ENCODE measurements at places on chromosomes 16 and 17. TPM values are rescaled to one million over a fixed set of nuclear protein-coding genes. Genes with fewer than 3 reads are reported as not detected.

DNA sequence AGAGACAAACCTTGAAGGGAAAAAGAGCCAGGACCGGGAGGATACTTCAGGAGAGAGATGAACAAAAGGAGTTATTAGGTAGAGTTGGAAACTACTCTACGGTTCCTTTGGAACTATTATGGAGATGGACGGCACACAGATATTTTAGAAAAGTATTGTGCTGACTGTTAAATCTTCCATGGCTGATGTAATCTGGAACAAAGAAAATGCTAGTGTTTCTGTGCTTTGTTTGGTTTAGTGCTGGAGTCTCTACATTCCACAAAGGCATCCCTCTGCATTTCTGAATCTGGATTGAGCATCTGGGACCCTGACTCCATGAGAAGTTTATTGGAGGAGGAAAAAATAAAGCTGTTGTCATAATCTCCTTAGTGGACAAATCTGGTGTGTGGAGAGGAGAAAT lies 57.2 kb downstream of the RPGRIP1L start:
- no peak overlapping the region for H3K27ac ChIP-seq
- no peaks in the 10 kb centered on the region for H3K36me3 ChIP-seq
- peaks cover 6% of the 10 kb centered on the region for H3K4me1 ChIP-seq
- H3K27me3 ChIP-seq = no peaks in the 10 kb centered on the region
- no peak for DNase-seq

DNA sequence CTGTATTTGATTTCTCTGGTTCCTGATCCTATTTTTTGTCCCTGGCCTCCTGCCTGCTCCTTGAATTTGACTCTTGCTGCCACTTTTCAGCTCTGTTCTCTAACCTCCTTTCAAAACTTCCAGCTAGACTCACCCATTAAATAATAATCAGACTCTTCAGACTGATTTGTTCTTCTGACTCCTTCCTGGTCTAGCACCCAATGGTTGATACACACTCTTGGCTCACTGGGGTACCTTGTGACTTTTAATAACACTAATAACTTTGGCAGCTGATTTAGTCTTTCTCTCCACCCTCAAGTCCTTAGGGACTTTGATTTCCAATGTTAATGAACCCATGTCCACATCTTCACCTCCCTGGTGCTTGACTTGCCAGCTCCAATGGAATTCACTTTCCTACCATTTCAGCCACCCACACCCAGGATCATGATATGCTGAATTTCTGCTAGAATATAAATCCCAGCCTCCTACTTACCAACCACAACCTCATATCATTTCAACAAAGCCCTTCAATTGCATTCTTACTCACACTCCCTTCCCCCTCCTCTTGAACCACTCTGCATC lies 19.7 kb upstream of the C16orf82 start:
- H3K27me3 ChIP-seq = no peaks in the 10 kb centered on the region
- DNase-seq = no peak
- no peak overlapping the region for H3K4me3 ChIP-seq
- no peaks in the 10 kb centered on the region for H3K4me1 ChIP-seq

DNA sequence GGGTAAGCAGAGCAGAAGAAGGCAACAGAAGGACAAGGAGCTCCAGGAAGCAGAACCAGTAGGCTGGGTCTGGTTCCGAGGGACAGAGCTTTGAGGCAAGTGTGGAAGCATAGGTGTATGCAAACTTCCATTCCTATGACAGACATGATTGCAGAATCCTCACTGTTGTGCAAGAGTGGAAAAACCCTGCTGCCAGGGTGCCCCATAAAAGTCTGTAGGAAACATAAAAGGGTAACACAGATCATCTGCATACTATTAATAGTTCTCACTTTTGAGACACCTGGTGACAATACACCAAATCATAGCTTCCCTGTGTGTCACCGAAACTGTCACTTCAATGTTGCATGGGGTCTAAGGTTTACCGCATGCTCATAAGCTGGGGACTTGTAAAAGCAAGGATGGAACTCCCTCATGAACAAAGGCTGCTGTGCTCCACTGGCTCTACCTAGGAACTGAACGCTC lies 39.7 kb downstream of the ARHGAP17 start:
- peaks cover 16% of the 10 kb centered on the region for H3K4me1 ChIP-seq
- peak; percentile 52 for DNase-seq
- H3K27ac ChIP-seq = no peak overlapping the region
- H3K36me3 ChIP-seq = no peaks in the 10 kb centered on the region

Gene SDR42E1
- 0.04 TPM for total RNA-seq

Gene TBC1D26
- 2.6 TPM for total RNA-seq

GRCh38 chr17:69856946-69857345 lies 218.1 kb upstream of the KCNJ16 start:
- no peaks in the 10 kb centered on the region for H3K27me3 ChIP-seq
- H3K36me3 ChIP-seq = no peaks in the 10 kb centered on the region
- H3K27ac ChIP-seq = no peak overlapping the region
- H3K4me1 ChIP-seq = no peaks in the 10 kb centered on the region

DNA sequence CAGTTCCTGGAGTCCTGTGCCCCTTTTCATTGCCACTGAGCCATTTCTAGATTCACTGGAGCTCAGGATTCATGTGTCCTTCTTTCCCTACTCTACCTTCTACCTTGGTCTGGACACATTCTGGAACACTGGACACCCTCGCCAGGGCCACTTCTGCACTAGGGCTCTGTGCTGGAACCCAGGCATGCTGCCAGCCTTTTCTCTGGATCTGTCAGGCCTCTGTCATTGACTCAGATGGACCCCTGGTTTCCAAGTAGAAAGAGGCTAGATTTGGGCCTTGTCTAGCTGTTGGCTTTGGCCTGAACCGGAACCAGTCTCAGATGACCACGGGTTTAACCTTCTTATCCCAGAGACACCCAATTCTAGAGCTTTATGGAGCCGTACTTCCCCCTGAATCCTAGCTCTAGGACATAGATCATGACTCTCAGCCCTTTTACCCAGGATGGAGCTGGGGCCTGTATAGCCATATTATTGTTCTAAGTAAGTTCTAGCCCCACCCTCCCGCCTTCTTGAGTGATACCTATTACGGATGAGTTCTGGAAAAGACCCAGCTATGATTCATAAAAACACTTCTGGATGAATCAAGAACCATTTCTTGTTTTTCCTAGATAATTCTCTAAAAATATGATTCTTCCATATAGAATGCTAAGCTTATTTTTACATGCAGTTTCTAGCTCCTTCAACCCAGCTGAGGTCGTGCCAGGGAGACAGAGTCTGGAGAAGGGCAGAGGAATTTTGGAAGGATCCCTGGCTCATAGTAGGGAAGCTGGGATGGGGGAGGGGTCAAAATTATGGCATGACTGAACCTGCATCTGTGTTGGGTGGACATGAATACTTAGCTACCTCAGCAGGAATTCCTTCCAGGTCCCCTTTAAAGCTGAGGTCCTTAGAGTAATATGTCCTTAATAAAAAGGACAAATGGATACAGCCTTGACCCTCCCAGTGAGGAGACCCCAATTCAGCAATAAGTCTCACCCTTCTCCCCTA lies 1.1 kb upstream of the CHRNB1 start:
- H3K27ac ChIP-seq = peak overlapping the region; percentile 47
- H3K4me1 ChIP-seq = peaks cover 16% of the 10 kb centered on the region
- no peaks in the 10 kb centered on the region for H3K36me3 ChIP-seq
- no peak overlapping the region for H3K4me3 ChIP-seq
- DNase-seq = peak; percentile 41

DNA sequence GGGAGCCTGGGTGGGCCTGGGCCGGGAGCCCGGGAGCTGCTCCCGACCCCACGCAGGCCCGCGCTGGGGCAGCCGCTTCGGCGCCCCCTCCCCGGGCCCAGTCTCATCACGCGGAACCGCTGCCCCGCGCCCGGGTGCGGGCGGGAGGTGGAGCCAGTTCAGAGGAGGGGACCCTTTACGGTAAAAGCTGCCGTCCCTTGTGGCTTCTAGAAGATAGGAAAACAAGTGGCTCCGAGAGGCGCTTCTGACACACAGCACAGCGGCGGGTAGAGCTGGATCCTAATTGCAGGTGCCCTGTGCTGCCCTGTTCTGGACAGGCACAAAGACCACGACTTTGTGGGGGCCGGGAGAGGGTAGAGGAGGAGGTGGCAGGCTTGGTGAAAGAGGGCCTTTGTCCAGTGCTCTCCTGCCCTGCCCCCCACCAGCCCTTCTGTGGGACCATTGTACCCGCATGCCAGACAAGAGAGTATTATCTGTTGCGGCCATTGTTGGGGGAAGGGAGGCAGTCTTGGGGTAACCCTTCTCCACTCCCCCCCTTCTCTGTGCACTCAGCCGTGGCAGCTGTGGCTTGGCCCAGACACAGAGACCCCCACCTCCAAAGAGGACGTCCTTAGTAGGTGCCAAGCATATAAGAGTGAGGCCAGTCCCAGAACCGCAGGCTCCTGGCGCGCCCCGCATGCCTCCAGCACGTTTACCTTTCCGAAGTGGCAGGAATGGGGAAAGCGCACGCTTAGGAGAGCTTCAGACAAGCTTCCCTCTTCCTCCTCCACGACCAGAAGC lies 736 bp downstream of the CNP start:
- H3K27me3 ChIP-seq = no peaks in the 10 kb centered on the region
- DNase-seq = peak; percentile 28
- peaks cover 4% of the 10 kb centered on the region for H3K36me3 ChIP-seq
- H3K4me3 ChIP-seq = peak overlapping the region; percentile 58
- H3K4me1 ChIP-seq = no peaks in the 10 kb centered on the region

Gene C17orf67
- total RNA-seq = 0.32 TPM

DNA sequence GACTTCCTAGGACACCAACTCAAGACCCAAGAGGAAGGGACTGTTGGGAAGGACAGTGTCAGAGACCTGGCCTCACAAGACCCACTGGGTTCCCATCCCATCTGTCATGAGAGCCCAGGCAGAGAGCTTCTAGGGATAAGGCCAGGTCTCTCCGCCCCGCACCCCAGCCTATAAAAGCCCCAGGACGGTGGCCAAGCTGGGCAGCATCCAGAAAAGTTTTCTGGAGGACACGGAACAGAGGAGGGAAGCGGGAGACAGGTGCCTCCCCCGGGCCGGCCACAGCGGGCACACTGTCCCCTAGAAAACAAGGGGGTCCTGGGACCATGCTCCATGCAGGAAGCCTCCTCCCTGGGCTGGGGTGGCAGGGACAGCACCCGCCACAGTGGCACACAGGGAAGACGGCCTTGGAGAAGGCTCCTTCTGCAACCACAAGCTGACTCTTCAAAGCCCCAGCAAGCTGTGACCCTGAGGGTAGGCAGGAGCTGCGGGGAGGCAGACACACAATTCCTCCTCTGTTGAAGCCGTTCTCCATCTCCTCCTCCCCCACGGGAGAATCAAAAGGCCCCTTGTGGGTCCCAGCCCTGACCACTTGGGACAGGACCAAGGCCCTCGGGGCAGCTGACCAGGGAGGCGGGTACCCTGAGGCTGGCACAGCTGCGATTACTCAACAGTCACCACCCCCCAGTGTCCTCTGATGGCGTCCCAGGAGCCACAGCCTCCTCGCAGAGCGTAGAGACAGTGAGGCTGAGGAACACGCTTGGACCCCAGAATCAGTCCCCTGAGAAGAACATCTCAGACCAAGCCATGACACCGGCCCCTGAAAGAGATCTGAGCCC lies 26.1 kb downstream of the TRPV3 start:
- no peak overlapping the region for H3K4me3 ChIP-seq
- DNase-seq = no peak
- H3K4me1 ChIP-seq = peaks cover 10% of the 10 kb centered on the region
- H3K27me3 ChIP-seq = no peaks in the 10 kb centered on the region

Gene PRSS33
- not detected for total RNA-seq

- H3K27me3 ChIP-seq = no peaks in the 10 kb centered on the region
- peaks cover 33% of the 10 kb centered on the region for H3K4me1 ChIP-seq
- no peaks in the 10 kb centered on the region for H3K36me3 ChIP-seq
- DNase-seq = no peak
- H3K4me3 ChIP-seq = no peak overlapping the region
Measured at GRCh38 chr17:34647511-34647910, 68.1 kb downstream of the TMEM132E start.

Gene CSH2
- total RNA-seq = not detected

DNA sequence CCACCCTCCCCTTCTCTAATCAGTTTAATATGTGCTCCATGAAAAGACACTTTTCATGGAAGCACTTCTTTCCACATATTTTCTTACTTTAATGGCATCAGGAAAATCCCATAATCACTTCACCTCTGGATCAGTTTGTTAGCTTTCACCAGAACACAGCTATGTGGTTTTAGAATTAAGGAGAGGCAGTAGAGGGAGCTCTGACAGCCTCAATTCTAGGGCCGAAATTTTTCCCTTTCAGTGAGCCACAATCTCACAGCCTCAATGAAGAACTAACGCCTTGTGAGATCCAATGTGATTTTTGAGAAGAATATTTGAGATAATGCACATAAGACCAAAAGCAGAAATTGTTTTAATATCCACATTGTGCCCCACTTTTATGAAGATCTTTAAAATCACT lies 1494.0 kb upstream of the CDH8 start:
- H3K27me3 ChIP-seq = no peaks in the 10 kb centered on the region
- peak; percentile 6 for DNase-seq
- no peak overlapping the region for H3K27ac ChIP-seq
- no peaks in the 10 kb centered on the region for H3K36me3 ChIP-seq
- H3K4me3 ChIP-seq = no peak overlapping the region
- H3K4me1 ChIP-seq = peaks cover 3% of the 10 kb centered on the region

- no peak overlapping the region for H3K27ac ChIP-seq
- H3K4me3 ChIP-seq = no peak overlapping the region
Measured at GRCh38 chr17:73773702-73774101, 129.5 kb upstream of the SDK2 start.

DNA sequence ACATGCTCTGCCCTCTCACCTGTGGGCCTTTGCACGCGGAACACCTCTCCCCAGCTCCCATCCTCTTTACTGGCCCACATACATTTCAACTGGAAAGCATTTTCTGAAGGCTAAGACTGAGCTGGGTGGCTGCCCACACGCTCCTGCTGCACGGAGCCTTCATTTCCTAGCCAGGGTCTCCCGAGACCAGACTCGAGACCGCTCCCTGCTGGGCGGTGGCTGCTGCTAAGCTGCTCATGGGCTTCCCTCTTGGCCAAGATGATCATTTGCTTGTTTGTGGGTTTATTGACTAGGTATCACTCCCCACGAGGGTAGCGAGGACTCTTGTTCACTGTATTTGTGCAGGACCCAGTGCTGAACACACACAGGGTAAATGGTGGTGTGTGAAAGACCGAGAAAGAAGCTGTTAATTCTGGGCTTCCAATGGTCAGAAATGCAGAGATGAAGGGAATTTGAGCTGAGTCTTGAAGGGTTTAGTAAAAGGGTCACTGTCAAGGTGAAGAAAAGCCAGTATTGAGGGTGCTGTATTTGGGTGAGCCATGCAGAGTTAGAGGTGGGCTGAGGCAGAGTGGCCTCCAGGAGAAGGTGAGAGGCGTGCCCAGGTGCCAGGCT lies 907 bp downstream of the TRAPPC2L start:
- H3K4me1 ChIP-seq = no peaks in the 10 kb centered on the region
- H3K27me3 ChIP-seq = no peaks in the 10 kb centered on the region
- peaks cover 4% of the 10 kb centered on the region for H3K36me3 ChIP-seq
- H3K27ac ChIP-seq = peak overlapping the region; percentile 78
- H3K4me3 ChIP-seq = peak overlapping the region; percentile 75

Gene ZNF747
- total RNA-seq = 16.2 TPM

Gene HOXB9
- not detected for total RNA-seq

Data from cardiac muscle cell (in vitro differentiated cells and primary cell).